CD4-positive, alpha-beta T cell treated with Interleukin-12 subunit alpha and Interleukin-12 subunit beta, for 1 hour (primary cell): ENCODE measurements at places on chromosomes 13 and 19.

DNA sequence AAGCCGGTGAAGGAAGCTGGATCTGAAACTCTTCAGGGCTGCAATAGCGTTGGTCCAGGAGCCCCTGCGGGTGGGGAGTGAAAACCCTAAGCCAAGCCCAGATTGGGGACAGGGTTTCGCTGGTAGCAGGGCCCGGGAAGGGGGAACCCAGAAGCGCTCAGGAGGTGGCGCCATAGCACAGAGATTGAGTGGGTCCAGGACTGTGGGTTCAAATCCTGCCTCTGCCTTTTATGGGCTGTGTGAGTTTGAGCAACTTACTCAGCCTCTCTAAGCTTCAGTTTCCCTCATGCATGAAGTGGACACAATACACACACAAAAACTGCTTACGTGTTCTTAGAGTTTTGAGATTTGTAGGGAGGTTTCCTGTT lies 8.3 kb upstream of the SYCN start:
- DNase-seq, result peak; percentile 70

GRCh38 chr13:23866420-23867026 lies 22.7 kb downstream of the MIPEP start:
- DNase-seq, result no peak

DNA sequence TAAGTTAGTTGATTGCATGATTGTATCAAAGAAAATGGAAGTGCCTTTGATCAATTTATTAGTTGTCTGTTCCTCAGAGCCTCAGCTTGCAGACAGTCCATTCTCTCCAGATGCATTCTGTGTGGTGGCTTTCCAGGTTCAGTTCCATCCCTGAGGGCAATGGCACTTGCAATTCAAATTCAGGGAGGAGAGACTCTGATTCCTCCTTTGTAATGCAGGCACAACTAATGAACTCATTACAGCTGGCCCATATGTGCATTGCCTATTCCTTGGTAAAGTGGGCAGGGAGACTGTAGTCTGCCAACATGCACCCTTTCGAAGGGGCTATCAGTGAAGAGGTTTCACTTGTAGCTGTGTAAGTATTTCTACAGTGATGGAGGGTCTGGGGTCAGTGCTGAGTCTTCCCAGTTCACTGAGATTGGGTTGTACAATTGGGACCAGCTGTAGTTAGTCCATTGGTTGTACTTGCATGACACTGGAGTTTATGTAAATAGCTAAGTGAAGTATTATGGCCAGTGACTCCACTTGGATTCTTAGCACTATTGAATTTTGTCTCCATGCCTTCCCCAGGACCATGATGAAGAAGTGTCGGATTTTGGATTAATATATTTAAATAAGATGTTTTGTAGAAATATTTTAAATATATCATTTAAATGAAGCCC lies 401.7 kb downstream of the GPC6 start:
- DNase-seq, result no peak

DNA sequence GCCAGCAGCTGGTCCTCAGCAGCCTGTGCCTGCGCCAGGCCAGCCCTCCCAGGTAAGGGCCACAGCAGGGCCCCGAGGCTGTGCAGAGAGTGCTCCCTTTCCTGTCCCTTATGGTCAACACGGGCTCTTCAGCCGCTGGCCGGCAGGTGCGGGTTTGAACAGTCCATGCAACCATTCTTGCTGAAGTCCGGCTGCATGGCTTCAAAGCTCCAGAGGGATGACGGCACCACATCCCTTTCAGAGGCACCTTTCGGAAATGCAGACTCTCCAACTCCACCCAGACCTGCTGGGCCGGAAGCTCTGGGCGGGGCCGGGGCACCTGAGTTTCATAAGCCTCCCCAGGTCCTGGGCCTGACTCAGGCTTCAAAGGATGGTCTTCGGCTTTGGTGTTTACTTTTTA lies 81.3 kb downstream of the SPACA7 start:
- DNase-seq, result no peak

- no peak for DNase-seq
These were observed 178.0 kb downstream of the OXGR1 start for GRCh38 chr13:96816261-96816660.

DNA sequence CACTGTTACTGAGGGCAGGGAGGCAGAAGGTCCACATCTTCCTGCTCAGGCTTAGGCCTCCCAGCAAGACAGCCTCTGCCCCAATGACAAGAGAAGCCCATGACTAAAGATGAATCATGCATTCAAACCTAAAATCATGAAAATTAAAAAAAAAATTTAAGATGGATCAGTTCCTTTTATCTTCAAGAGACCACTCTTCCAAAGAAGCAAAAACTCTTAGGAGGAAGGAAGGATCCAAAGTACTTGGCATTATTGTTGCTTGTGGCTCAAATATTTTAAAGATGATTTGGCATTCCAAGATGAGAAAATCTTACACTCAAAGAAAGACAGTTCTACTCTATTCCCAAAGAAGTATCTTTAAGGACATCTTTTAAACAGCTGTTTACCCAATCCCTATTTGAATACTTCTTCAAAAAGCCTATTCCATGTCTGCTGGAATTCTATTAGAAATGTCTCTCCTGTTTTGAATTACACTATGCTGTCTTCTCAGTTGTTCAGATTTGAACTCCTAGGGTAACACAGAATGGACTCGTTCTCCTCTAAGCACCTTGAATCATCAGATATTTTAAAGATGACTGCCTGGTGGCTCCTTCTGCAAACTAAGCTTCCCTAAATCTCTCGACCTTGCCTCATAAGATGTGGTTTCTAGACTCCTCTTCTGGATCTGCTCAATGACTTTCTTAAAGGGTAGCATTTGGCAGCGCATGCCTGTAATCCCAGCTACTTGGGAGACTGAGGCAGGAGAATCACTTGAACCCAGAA lies 7.0 kb downstream of the SERP2 start:
- no peak for DNase-seq

DNA sequence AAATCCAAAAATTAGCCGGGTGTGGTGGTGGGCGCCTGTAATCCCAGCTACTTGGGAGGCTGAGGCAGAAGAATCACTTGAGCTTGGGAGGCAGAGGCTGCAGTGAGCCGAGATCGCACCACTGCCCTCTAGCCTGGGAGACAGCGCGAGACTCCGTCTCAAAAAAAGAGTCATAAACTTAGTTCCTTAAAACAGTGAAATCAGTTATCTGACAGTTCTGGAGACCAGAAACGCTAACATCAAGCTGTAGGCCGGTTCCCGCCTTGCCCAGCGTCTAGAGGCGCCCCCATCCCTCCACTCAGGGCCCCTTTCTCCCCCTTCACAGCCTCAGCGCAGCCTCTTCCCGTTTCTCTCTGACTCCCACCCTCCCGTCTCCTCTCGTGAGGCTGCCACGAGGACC lies 11.9 kb downstream of the ADAT3 start:
- no peak for DNase-seq

- no peak for DNase-seq
These were observed 449.8 kb downstream of the FGF9 start for GRCh38 chr13:22120646-22121045.

- no peak for DNase-seq
These were observed 2.2 kb downstream of the TNNT1 start for GRCh38 chr19:55146705-55147273.

DNA sequence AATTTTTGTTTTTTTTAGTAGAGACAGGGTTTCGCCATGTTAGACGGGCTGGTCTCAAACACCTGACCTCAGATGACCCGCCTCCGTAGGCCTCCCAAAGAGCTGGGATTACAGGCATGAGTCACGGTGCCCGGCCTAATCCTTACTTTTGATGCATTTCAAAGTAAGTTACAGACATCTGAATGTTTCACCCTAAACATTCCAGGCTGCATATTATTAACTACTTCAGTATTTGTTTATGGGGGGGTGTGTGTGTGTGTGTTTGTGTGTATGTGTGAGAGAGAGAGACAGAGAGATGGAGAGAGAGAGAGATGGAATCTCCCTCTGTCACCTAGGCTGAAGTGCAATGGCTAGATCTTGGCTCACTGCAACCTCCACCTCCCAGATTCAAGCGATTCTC lies 13.1 kb downstream of the SULT2B1 start:
- no peak for DNase-seq

DNA sequence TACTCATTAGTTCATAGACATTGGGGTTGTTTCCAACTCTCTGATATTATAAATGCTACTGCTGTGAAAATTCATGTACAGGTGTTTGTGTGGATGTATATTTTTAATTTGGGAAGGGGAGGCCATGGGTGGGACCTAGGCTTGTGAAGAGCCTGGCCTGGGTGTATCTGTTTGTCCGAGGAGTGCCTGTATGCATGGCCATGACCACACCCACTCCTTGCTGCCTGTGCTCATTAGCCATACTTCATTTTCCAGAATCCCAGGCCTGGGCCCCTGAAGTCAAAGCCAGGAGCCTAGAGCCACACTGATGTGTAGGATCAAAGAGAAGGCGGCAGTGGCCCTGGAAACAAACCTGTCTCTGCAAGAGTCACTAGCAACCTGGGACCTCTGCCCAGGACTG lies 10.4 kb downstream of the ERVK3-1 start:
- no peak for DNase-seq

GRCh38 chr13:57631596-57632275 lies at the start of gene PCDH17:
PCDH17 (plus strand) TSS chr13:57631744; CDS start chr13:57632547, 803 bp downstream.
- no peak for DNase-seq

DNA sequence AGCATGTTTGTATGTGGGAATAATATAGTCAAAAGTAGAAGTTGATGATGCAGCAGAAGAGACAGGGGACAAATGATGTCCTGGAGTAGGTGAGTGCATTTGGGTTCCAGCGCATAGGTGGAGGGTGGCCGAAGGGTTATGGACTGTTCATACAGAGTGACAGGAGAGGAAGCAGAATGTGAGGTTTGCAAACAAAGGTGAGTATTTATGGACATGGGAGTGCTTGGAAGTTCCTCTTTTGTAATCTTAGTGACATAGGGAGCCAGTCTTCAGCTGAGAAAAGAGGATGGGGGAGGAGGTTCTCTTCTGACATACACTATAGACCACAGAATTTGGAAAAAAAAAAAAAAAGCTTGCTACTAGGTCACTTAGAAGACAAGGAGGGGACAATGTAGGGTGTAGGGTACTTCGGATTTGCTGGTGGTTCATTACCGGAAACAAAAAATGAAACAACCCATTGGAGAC lies 331.6 kb downstream of the DLEU7 start:
- DNase-seq, result peak; percentile 20

GRCh38 chr13:110115591-110115990 lies 191.4 kb downstream of the COL4A1 start:
- no peak for DNase-seq

DNA sequence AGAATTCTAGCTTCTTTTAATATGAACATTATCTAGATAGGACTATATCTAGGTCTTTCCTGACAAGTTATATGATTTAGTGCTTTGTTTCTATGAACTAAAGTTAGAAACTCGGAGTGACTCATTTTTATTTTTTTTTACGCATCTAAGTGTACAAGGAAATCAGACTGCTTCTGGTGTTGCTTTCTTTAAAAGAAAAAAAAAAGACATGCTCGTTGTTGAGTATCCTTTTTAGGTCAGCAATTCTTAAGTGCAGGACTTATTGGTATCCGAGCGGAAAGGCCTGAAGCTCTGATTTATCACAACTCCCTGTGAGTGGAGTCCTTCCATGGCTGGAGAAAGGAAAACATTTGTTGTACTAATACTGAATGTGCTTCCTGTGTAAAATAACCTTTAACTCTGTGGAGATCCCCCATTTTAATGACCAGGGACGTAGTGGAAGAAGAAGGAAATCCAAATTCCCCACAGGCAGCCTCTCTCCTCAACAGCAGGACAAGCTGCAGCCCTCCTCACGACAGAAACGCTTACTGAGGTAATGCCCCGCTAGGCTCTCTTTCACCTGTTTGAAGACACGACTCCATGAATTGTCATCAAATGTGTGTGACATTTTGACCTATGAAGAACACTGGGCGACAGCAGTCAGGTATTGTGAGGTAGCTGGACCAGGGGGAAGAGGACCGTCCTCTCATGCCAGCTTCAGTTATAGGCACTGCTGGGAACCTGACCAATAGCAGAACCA lies 17.9 kb upstream of the POMP start:
- DNase-seq, result no peak

DNA sequence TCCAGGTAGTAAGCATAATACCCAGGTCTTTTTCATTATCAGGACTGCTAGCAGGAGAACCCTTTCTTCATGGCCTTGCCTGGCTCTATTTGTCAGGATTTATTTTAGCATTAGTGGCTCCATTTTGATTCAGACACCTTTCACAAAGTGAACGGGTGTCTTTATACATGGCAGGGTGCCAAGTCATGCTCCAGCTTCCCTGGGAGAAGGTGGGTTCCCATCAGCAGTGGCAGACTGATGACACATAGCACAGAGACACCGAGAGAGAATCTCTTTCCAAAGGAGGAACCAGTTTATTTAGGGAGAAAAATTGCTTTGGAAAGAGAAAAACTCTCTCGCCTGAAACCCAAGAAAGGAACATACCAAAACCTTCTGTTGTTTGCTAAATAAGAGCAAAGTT lies 135.3 kb upstream of the TMTC4 start:
- DNase-seq, result no peak

DNA sequence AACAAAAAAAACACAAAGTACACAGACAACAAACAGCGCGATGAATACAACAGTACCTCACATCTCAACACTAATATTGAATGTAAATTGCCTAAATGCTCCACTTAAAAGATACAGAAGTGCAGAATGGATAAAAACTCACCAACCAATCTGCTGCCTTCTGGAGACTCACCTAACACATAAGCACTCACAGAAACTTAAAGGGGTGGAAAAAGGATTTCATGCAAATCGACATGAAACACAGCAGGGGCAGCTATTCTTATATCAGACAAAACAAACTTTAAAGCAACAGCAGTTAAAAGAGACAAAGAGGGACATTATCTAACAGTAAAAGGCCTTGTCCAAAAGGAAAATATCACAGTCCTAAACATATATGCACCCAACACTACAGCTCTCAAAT lies 209.5 kb downstream of the ABCC4 start:
- no peak for DNase-seq
